Fibroblast of skin of left biceps (primary cell): ENCODE measurements at places on chromosomes 3 and 15.

- DNase-seq, result peak; percentile 79
These were observed 136.1 kb upstream of the RBMS3 start for GRCh38 chr3:29144807-29145206.

DNA sequence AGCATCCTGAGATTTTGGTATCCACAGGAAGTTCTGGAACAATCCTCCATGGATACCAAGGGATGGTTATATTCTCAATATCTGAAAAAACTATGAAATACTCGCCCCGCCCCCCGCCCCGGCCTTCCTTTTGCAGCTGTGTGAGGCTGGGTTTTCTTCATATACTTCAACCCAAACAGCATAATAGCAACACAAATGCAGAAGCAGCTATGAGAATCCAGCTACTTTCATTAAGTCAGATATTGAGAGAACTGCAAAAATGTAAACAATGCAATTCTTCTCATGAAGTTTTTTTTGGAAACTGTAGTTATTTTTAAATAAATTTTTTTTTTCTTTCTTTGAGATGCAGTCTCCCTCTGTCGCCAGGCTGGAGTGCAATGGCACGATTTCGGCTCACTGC lies 10.9 kb upstream of the IDH2 start:
- DNase-seq, result no peak

GRCh38 chr15:87764461-87765240 lies 491.9 kb downstream of the NTRK3 start:
- peak; percentile 42 for DNase-seq

GRCh38 chr3:172260381-172260780 lies 187.9 kb downstream of the GHSR start:
- DNase-seq, result no peak

DNA sequence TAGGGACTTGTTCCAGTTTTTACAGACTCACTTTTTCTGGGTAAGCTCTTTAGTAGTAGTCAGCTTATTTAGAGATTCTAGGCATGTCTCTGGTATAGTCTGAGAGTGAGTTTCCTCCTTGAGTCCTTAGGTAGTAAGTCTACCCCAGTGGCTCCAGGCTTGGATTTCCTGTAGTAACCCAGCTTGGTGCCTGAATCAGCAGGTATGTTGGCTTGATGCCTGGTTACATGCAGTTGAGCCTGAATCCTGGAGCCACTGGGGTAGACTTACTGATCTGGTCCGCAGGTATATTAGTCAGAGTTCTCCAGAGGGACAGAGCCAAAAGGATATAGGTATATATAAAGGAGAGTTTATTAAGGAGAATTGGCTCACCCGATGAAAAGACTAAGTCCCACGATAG lies 85.8 kb upstream of the RBMS3 start:
- DNase-seq, result no peak

GRCh38 chr3:105534491-105534890 lies 167.8 kb downstream of the ALCAM start:
- DNase-seq, result no peak

GRCh38 chr15:60520825-60521368 lies 42.0 kb upstream of the ICE2 start:
- DNase-seq, result no peak

DNA sequence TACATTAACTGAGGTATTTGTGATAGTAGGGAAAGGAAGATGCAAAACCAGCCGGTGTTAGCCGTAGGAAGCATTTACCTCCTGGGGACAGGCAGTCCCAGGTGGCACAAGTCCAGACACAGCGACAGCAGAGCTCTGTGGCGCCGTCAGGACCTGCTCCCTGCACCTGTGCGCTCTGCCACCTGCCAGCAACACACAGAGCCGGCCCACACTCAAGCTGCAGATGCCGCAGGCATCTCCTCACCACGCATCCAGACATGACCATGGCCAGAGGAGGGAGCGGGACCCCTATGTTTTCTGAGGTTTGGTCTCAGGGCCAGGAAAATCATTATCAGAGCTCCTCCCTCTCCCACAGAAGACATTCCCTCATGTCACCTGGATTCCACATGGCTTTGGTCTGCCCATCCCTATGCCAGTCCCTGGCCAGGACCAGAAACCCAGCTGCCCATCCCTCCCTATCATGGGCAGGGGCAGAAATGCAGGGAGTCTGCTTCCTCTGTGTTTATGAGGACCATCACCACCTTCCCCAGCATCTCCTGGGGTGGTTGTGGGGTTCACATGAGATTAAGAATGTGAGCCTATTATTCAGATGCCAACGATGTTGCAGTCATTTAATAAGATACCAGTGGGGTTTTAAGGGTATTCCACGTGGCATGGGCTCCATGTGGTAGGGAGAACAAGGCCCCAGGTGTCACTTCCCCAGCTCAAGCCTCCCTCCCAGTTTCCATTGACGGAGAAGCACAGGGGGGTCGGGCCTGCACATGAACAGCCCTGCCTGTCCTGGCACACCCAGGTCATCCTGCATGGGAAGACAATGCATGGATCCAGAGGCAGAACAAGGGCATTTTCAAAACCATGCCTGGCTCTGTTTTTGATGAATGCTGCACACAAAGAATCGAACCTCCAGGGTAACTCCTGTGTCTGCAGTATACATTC lies 251.1 kb downstream of the OCA2 start:
- no peak for DNase-seq

DNA sequence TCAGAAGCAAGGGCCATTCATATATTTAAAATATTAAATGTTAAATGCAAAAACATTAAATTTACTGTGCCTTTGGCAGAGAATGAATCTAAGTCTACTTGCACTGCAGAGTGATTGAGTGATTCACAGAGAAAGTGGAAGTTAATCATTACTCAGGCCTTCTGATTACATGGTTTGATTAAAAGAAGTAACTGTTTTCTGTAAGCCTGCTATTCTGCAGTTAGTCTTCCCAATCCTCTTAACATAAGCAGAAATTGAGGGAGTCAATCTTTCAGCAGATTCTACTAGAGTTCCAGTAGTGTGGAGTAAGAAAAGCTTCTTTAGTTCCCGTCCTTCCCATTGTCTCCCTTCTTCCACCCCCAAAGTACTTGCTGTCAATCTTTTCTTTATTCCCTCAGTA lies 1.5 kb downstream of the NLGN1 start:
- DNase-seq, result no peak

DNA sequence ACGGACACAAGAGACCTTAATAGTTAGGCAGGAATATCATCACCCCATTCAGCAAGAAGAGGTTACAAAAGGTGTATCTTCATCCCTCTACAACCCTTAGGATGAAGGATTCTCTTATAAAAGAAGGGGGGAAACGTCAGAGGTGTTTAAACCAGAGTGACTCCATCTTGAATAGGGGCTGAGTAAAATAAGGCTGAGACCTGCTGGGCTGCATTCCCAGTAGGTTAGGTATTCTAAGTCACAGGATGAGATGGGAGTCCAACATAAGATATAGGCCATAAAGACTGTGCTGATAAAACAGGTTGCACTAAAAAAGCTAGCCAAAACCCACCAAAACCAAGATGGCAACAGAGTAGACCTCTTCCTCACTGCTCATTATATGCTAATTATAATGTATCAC lies 16.5 kb downstream of the TRPM7 start:
- DNase-seq, result no peak

- peak; percentile 46 for DNase-seq
These were observed 27.2 kb downstream of the ABI3BP start for GRCh38 chr3:100966049-100966491.

- DNase-seq, result no peak
These were observed 346.2 kb downstream of the SLC9A9 start for GRCh38 chr3:143502081-143502480.

DNA sequence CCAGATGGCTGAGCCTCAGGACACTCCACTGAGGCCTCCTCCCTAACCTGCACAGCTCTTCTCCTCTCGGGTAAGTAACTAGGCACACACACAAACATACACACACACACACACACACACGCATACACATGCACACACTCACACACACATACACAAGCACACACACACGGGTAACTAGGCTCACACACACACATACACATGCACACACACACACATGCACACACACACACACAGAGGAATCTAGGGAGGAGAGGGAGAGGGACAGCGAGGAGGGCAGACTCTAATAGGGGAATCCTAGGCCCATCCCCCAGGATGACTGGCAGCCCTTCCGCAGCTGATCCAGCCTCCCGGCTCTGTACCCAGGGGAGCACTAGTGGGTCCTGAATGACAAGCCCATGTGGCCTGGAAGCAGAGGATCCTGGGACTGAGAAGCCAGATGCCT lies 177.4 kb upstream of the LINGO1 start:
- no peak for DNase-seq

DNA sequence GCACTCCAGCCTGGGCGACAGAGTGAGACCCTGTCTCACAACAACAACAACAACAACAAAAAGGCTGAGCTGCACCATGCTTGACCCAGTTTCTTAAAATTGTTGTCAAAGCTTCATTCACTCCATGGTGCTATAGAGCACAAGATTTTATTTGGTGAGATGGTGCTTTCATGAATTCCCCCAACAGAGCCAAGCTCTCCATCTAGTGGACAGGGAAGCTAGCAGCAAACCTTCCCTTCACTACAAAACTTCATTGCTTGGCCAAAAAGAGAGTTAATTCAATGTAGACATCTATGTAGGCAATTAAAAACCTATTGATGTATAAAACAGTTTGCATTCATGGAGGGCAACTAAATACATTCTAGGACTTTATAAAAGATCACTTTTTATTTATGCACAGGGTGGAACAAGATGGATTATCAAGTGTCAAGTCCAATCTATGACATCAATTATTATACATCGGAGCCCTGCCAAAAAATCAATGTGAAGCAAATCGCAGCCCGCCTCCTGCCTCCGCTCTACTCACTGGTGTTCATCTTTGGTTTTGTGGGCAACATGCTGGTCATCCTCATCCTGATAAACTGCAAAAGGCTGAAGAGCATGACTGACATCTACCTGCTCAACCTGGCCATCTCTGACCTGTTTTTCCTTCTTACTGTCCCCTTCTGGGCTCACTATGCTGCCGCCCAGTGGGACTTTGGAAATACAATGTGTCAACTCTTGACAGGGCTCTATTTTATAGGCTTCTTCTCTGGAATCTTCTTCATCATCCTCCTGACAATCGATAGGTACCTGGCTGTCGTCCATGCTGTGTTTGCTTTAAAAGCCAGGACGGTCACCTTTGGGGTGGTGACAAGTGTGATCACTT lies 2.0 kb downstream of the CCR5 start:
- no peak for DNase-seq

- no peak for DNase-seq
These were observed 56.0 kb upstream of the LINGO1 start for GRCh38 chr15:77688693-77689092.

DNA sequence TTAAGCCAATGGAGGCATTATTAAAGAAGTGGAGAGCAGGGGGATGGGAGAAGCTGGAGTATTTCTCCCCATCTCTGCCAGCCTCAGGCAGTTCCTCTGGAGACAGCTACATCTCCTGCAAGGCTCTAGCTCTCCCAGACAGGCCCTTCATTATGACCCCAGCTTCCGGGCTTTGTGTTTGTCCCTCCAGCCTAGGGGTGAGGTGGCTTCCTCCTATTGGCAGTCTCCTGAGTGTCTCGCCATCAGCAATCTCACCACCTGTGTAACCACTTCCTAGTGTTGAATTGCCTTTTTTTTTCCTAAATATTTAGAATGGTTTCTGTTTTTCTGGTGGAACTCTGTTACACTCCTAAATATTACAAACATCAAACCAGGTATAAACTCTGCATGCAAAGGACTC lies 122.3 kb downstream of the FAM174B start:
- DNase-seq, result no peak

DNA sequence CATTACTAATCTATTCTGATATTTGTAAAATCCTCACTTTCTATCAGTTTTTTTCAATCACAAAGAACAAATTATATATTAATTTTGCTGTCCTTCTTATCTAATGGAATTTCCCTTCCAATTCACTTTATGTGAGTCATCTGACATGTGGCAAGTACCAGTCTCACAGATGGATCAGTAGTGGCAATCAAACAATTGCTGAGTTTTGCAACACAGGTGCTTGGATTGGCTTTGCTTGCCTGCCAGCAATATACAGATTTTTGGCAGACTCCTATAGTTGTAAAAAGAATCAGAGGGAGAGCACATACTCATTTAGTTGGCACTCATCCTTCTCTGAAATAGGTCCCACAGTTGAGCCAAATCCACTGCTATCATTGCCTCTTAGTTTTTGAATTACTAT lies 83.7 kb downstream of the BCHE start:
- DNase-seq, result no peak

GRCh38 chr15:26260517-26261133 lies 397.5 kb upstream of the ATP10A start:
- DNase-seq, result peak; percentile 16

GRCh38 chr3:12345141-12345561 lies 56.3 kb downstream of the PPARG start:
- peak; percentile 12 for DNase-seq

DNA sequence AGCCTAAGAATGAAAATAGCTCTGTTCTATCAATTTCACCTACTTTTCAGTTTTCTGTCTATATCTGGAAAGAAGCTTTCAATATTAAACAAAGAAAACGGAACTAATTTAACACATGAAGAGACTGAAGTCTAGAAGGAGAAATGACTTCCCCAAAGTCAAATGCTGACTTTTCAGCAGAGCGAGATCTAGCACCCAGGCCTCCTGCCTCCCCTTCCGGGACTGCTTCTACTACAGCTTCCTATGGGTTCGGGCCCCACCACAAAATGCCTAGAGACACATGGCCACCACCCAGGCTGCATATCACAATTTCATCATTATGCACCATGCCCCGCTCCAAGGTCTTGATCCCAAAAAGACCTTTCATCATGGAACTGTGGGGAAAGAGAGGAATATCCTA lies 104.5 kb downstream of the SST start:
- no peak for DNase-seq

DNA sequence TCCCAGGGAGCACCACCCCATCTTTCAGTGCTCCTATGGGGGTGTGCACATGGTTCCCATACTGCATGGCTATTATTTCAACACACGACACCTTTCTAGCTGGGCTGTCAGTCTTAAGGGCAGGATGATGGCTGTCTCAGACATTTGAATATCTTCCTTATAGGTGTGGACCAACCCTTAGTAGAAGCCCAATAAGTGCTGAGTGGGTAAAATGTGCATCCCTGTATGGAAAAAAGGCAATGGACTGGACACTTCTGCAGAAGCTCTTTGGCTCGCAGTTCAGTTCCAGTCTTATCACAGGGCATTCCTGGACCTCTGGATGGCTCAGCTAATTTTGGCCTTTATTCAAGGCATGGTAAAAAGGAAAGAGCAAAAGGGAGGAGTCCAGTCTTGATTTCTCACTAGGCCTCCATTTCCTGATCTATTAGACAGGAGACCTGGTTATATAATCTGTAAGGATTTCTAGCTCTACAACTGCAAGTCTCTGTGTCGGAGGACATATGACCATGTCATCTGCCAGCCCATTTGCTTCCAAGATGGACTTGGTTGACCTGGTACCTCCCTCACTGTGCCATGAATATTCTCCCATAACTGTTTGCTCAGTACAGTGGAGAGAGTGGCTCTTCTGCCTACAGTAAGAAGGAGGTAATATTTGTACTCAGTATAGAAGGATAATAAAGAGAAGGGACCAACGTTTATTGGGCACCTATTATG lies 53.8 kb upstream of the RASGRP1 start:
- DNase-seq, result no peak
